Uterine smooth muscle cell (primary cell): ENCODE measurements at places on chromosomes 13 and 19. TPM values are rescaled to one million over a fixed set of nuclear protein-coding genes. Genes with fewer than 3 reads are reported as not detected.

The SERTAD3 gene
- total RNA-seq = 19.6 and 26.1 TPM in 2 replicates

The CYP2A13 gene
- not detected in 2 replicates for total RNA-seq

The PLPPR3 gene
- total RNA-seq = 0.12 TPM in 1 of 2 replicates, not detected in the other

The ZNF546 gene
- 5.4 and 8.2 TPM in 2 replicates for total RNA-seq

The U2AF2 gene
- 117 and 168 TPM in 2 replicates for total RNA-seq

The RUBCNL gene
- 2.8 and 20.0 TPM in 2 replicates for total RNA-seq

The CEACAM5 gene
- total RNA-seq = not detected in 2 replicates

The C19orf67 gene
- total RNA-seq = not detected in 2 replicates

The TMEM59L gene
- 0.11 and 0.37 TPM in 2 replicates for total RNA-seq

The MAST1 gene
- total RNA-seq = 0.87 TPM in 1 of 2 replicates, not detected in the other

The LIPE gene
- 3.0 and 3.7 TPM in 2 replicates for total RNA-seq

The ZNF439 gene
- total RNA-seq = 6.2 and 6.7 TPM in 2 replicates

The HOMER3 gene
- 85.0 and 94.4 TPM in 2 replicates for total RNA-seq

The PSG11 gene
- 0.11 TPM in 1 of 2 replicates, not detected in the other for total RNA-seq

The GNG8 gene
- not detected in 2 replicates for total RNA-seq

The EDDM13 gene
- not detected in 2 replicates for total RNA-seq

The CIC gene
- 31.5 and 32.0 TPM in 2 replicates for total RNA-seq

The ARID3A gene
- total RNA-seq = 15.5 and 18.6 TPM in 2 replicates

The F2RL3 gene
- total RNA-seq = 0.22 TPM in 1 of 2 replicates, not detected in the other

The CKM gene
- 0.12 TPM in 1 of 2 replicates, not detected in the other for total RNA-seq

The ERICH4 gene
- total RNA-seq = not detected in 2 replicates

The S1PR2 gene
- total RNA-seq = 11.2 and 12.2 TPM in 2 replicates

The ZNF492 gene
- total RNA-seq = 0.25 and 0.66 TPM in 2 replicates

The LACC1 gene
- total RNA-seq = 15.1 and 23.6 TPM in 2 replicates

The ZNF628 gene
- 1.5 and 1.9 TPM in 2 replicates for total RNA-seq

The TSSK6 gene
- total RNA-seq = 2.0 and 3.5 TPM in 2 replicates

The IGSF23 gene
- total RNA-seq = not detected in 2 replicates

The MEDAG gene
- total RNA-seq = 1.1 and 3.5 TPM in 2 replicates

The ZNF441 gene
- 13.0 and 16.4 TPM in 2 replicates for total RNA-seq

The ZNF177 gene
- total RNA-seq = 0.89 and 2.9 TPM in 2 replicates
